RWPE2 (cell line): ENCODE measurements at places on chromosomes 5 and 9.

DNA sequence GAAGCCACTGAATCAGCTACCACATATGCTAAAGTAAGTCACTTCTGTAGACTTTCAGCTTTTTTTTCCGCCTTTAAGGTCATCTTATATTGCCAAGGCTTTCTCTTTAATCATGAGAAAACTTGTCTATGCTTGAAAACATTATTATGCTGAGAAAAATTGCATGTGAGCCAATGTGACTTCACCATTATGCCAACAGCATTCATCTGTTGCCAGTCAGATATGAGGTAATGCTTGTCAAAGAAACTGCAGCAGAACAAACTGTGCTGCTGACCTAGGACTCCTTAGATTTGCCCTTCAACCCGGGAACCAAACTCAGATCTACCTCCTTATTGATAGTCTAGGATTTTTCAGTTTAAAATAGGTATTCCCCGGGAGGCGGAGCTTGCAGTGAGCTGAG is 34.3 kb downstream of the SLC44A1 start:
- peaks cover 20% of the 10 kb centered on the region for H3K4me1 ChIP-seq
- no peaks in the 10 kb centered on the region for H3K27me3 ChIP-seq
- H3K4me3 ChIP-seq = no peak overlapping the region
- peaks cover 4% of the 10 kb centered on the region; the same call in 1 of the 2 replicates for H3K36me3 ChIP-seq

GRCh38 chr9:96109680-96110351 is 192.2 kb downstream of the HSD17B3 start:
- no peaks in the 10 kb centered on the region for H3K4me1 ChIP-seq
- H3K36me3 ChIP-seq = no peaks in the 10 kb centered on the region
- H3K4me3 ChIP-seq = no peak overlapping the region
- H3K27me3 ChIP-seq = no peaks in the 10 kb centered on the region
- H3K27ac ChIP-seq = no peak overlapping the region

GRCh38 chr9:129889122-129889940 is 54.1 kb downstream of the USP20 start:
- peaks cover 6% of the 10 kb centered on the region for H3K4me1 ChIP-seq
- H3K27ac ChIP-seq = no peak overlapping the region
- H3K4me3 ChIP-seq = no peak overlapping the region
- no peaks in the 10 kb centered on the region for H3K27me3 ChIP-seq
- no peaks in the 10 kb centered on the region for H3K36me3 ChIP-seq
- DNase-seq = no peak

DNA sequence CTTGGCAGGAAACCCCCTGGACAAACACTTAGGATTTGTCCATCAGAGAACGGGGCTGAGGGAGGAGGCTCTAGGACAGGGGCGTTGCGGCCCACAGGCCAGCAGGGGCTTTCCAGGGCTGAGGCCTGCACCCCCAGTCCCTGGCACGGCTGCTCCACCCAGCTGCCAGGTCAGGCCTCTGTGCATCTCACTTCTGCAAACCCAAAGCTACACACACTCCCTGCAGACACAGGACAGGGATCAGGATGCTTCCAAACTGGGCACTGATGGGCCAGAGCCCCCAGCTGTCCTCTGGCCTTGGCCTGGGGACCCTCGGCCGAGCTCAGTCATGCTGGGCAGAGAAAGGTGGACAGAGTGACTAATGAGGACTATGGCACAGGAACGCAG is 106.2 kb upstream of the SARDH start:
- H3K4me3 ChIP-seq = no peak overlapping the region
- no peak for DNase-seq
- H3K36me3 ChIP-seq = peaks cover 4% of the 10 kb centered on the region; the same call in 1 of the 2 replicates
- H3K27ac ChIP-seq = no peak overlapping the region
- H3K4me1 ChIP-seq = no peaks in the 10 kb centered on the region

GRCh38 chr9:29625292-29625731 is 2052.0 kb upstream of the C9orf72 start:
- DNase-seq = no peak
- no peaks in the 10 kb centered on the region for H3K36me3 ChIP-seq
- H3K4me1 ChIP-seq = no peaks in the 10 kb centered on the region
- no peaks in the 10 kb centered on the region for H3K27me3 ChIP-seq

- no peak overlapping the region for H3K27ac ChIP-seq
- H3K36me3 ChIP-seq = no peaks in the 10 kb centered on the region
- H3K27me3 ChIP-seq = peaks cover 23% of the 10 kb centered on the region
- DNase-seq = no peak
- H3K4me1 ChIP-seq = no peaks in the 10 kb centered on the region
- no peak overlapping the region for H3K4me3 ChIP-seq
Observed at GRCh38 chr9:135136481-135136880, 49.0 kb downstream of the OLFM1 start.

DNA sequence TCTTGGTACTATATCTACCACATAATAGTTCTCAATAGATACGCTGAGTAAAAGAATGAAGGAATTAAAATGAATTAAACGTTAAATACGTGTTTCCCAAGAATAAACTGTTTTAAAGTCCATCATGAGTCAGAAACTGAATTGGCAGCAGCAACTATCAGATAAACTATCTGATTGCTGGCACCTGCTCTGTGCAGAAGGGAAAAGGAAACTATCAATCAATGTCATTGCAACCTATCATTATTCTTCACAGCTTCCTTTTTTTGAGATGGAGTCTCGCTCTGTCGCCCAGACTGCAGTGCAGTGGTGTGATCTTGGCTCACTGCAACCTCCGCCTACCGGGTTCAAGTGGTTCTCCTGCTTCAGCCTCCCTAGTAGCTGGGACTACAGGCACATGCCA is 8.8 kb upstream of the WDR36 start:
- H3K27ac ChIP-seq = no peak overlapping the region
- H3K4me1 ChIP-seq = no peaks in the 10 kb centered on the region
- H3K36me3 ChIP-seq = no peaks in the 10 kb centered on the region
- no peaks in the 10 kb centered on the region for H3K27me3 ChIP-seq
- H3K4me3 ChIP-seq = no peak overlapping the region

DNA sequence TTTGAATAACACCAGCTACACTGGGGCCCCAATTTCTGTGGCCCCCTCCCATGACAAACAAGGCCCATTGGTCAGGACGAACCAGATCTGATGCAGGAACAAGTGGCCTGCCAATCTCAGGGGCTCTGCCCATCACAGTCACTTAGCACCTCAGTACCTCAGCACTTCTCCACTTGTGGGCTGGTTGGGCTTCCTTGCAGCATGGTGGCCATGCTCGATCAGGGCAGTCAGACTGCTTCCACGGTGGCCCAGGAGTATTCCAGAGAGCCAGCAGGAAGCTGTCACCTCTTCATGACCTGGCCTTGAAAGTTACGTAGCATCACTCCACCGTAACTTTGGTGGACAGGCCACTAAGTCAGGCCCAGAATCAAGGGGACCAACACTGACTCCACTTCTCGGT is 206.5 kb downstream of the AUH start:
- DNase-seq = no peak
- peaks cover 7% of the 10 kb centered on the region for H3K4me1 ChIP-seq
- H3K27me3 ChIP-seq = no peaks in the 10 kb centered on the region

DNA sequence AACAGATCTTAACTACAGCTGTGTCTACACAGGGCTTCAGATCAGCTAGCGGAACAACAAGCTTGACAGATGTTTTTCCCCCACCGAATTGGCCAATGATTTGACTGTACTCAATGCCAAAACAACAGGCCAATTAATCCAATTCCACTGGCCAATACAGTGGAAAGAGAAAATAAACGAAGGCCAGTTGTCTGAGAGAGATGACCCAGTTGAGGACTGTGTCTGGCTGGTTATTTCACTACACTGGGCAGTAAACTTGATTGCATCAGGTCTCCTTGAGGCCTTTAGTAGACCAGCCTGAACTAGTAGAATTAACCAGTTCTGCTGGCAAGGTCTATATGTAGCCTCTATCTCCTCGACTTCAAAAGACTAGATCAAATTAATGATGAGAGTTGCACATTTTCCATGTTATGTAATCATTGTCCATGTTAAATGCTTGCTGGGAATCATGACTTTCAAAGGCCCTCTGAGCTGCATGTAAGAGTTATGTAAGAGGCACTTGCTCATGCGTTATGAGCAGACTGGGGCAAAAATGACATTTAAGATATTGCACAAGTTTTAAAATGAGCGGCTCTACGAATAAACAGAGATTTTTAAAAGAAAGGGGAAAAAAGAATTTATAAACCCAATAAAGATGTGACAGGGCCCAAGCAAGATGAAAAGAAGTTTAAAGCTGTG is 28.3 kb downstream of the SMIM23 start:
- H3K27me3 ChIP-seq = peaks cover 1% of the 10 kb centered on the region
- no peak for DNase-seq
- H3K4me3 ChIP-seq = no peak overlapping the region
- no peak overlapping the region for H3K27ac ChIP-seq

DNA sequence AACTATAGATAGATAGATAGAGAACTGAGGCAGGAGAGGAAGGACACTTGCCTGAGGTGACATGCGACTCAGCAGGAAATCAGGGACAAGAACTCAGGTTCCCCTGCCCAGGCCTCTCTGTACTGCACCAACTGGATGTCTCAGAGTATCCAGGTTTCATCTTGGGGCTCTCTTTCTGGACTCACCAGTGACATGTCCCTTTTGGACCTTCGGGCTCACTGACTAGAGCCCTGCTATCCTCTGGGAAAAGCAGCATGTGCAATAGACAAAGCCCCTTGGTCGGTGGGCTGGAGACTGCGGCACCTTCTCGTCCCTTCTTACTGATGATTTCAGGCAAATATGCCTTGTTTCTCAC is 104.5 kb downstream of the RGS3 start:
- no peak overlapping the region for H3K27ac ChIP-seq
- H3K4me1 ChIP-seq = peaks cover 24% of the 10 kb centered on the region
- H3K4me3 ChIP-seq = no peak overlapping the region
- no peaks in the 10 kb centered on the region for H3K27me3 ChIP-seq

DNA sequence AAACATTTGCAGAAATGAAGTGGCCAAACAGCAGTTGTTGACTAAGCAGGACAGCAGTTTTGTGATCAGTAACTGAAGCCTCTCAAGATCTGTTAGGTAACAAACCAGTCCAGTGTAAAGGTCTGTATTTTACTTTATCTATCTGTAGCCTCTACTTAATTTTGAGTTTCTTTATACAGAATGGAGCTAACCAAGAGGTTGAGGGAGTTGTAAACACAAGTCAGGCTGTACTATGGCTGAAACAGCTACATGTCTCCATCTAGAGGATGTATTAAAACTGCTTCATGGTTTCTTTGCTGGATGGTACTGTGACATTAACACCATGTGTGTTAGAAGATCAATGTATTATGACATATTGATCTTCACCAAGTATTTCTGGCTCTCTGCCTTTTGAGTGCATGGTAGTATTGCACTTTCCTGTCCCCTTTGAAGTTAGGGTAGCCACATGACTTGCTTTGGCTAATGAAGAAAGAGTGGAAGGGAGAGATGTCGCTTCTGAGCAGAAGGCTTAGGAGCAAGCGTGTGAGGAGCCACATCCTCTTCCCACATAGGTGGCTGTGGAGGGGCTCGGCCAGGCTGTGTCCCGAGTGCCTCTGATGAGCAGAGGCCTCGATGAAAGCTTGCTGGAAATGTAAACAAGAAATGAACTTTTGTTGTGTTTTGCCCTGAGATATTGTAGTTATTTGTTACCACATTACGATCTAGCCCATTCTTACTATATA is 105.6 kb upstream of the PCA3 start:
- no peaks in the 10 kb centered on the region for H3K27me3 ChIP-seq
- no peak for DNase-seq
- no peak overlapping the region for H3K27ac ChIP-seq
- peaks cover 25% of the 10 kb centered on the region for H3K4me1 ChIP-seq

DNA sequence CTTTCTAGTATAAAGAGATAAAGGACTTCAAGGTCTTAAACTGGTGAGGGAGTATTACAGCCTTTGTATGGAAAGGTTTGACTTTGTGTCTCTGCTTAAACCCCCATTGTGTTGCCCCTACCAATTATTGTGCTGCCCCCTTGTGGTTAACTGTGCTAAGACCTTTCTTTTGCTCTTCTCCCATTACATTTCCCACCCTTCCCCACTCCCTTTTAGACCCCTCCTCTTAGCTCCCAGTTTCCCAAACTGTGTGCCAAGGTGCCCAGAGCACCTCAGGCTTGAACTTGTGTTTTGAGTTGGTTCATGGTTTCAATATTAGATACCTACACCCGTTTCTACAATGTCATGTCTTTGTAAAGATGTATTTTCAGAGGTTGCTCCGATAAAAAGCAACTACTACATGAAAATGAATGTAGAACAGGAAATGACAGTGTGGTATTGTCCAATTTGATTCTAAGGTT is 2.9 kb downstream of the JAK2 start:
- no peak for DNase-seq
- H3K27me3 ChIP-seq = no peaks in the 10 kb centered on the region
- no peak overlapping the region for H3K4me3 ChIP-seq
- H3K4me1 ChIP-seq = peaks cover 3% of the 10 kb centered on the region
- H3K36me3 ChIP-seq = peaks cover 9% of the 10 kb centered on the region; the same call in 1 of the 2 replicates

DNA sequence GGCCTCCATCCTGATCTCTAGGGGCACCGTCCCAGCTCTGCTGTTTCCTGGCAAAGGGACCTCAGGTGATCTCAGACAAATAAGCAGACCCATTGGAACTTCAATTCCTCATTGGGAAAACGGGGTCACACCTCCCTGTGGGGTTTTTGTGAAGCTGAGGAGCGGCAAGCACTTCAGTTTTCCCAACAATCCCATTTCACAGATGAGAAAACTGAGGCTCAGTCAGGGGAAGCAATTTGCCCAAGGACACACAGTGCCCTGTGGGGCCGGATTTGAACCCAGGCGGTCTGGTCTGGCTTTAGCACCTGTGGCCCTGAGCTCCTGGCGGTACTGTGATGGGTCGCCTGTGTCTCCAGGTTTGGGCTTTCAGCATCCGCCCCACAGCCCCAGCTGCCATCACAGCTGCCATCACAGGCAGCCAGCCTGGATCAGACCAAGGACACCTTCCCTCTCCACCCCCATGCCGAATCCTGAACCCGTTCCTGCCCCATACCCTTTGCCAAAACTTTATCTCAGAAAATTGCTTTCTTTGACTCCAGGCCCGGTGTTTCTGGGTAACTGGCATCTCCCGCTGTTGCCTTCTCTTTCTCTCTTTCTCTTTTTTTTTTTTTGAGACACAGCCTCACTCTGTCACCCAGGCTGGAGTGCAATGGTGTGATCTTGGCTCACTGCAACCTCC is 26.4 kb downstream of the NCS1 start:
- H3K4me3 ChIP-seq = no peak overlapping the region
- no peak for DNase-seq
- H3K36me3 ChIP-seq = no peaks in the 10 kb centered on the region
- H3K4me1 ChIP-seq = peaks cover 19% of the 10 kb centered on the region
- H3K27ac ChIP-seq = peak overlapping the region; percentile 49

DNA sequence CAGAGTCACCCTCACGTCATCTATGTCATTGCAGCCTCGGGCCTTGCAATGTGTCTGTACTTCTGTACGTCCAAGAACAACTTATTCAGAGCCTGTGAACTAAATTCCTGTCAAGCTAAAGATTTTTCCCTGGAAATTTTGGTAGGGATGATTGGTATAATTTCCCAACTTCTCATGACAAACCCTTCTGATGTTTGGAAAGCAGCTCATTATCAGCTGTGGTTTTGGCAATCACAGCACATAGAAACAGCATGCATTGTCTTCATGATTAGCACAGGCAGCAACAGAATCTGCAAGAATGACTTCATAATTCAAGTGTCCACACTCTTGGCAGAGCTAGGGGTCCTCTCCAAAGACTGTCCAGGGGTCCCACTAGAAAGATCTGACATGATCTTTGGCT is 49.5 kb downstream of the APBA1 start:
- no peak overlapping the region for H3K4me3 ChIP-seq
- H3K4me1 ChIP-seq = no peaks in the 10 kb centered on the region
- H3K36me3 ChIP-seq = no peaks in the 10 kb centered on the region
- no peak for DNase-seq
- H3K27me3 ChIP-seq = no peaks in the 10 kb centered on the region

GRCh38 chr9:26656003-26656870 is 236.4 kb downstream of the CAAP1 start:
- H3K4me3 ChIP-seq = no peak overlapping the region
- DNase-seq = no peak
- no peak overlapping the region for H3K27ac ChIP-seq
- no peaks in the 10 kb centered on the region for H3K27me3 ChIP-seq
- H3K36me3 ChIP-seq = no peaks in the 10 kb centered on the region
